ENCODE measurements at places on chromosomes 6 and 20.

DNA sequence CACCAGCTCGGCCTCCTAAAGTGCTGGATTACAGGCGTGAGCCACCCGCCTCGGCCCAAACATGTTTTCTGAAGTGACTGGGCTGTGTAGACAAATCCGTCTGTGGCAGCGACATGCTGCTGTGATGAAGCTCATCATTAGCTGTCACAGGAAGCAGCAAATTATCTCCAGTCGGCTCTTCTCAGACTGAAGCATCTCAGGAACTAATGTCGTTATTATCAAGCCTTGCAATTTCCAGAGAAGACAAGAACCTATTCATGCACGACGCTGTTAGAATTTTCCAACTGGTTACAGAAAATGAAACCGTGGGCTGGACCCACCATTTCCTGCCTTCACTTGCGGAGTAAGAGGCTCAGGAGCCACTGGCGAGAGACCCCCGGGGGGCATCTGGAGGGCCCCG is 17.1 kb upstream of the NTSR1 start:
- DNase-seq: no peak

DNA sequence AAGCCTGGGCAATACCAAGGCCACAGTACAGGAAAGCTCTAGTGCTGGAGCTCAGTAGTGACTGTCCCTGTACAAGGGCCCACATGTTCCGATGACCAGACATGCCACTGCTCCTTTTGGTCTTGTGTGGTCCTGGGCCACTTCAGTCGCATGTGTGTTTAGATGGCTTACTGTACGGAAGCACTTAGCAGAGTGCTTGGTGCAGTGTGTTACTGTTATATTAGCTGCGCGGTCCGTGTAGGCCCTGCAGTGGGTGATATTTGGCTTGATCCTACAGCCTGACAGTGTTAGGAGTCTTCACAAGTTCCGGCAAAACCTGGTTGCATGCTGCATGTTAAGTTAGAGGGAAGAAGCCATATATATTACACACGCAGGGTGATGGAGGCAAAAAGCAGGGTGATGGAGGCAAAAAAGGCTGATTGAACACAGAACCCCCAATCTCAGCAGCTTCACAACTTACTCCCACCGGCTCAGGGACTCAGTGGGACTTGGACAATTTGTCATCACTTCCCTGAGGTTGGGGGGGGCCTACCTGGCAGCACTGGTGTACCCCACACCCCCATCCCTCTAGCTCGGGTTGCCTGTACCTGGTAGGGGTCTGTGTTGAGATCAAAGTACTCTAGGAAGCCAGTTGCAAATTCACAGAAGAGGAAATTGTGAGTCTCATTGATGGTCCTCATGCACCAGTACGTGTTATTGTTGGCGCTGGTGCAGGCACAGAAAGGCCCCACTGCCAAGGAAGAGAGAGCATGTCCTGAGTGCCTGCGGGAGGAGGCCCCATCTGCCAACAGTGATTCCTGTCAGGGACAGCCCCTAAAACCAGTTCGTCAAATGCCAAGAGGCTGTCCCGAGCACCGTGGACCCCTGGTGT is 122.6 kb downstream of the SULF2 start:
- DNase-seq: no peak

DNA sequence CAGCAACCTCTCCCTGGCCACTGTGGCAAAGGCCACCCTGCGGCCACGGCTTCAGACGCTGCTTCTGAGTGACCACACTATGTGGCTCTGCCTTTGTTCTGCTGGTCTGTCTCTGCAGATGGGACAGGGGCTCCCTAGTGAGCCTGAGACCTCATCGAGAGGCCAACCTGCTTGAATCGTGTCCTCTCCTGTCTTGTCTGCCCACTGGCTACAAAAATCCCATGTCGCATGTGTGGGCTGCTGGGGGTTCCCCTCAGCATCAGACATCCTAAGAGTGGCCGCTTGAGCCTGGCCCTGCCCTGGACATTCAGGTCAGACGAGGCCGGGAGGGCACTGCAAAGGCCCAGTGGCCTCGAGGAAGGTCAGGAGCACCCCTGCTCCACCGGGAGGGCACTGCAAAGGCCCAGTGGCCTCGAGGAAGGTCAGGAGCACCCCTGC is 222.9 kb downstream of the DLL1 start:
- DNase-seq: peak; percentile 54

GRCh38 chr20:8218861-8219260 is 86.8 kb downstream of the PLCB1 start:
- DNase-seq: no peak

GRCh38 chr6:115220551-115221159 is 840.0 kb downstream of the FRK start:
- DNase-seq: no peak

DNA sequence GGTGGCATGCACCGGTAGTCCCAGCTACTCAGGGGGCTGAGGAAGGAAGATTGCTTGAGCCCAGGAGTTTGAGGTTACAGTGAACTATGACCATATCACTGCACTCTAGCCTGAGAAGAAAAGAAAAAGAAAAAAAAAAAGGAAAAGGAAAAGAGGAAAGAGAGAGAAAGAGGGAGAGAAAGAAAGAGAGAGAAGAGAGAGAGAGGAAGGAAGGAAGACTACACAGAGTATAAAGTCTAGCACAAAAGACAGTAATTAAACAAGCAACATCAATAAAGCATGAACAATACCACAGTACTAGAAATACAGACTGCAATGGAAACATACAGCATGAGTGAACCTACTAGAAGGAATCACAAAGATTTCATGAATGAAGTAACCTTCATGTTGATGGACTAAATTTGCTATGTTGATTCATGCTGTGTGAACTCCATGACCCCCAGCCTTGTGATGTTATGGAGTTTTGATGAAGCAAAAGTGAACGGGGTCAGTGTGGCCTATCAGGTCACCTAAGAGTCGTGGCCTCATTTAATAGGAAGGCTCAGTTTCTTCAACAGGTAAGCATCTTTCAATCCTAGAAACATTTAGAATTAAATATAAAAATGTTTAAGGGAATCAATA is 57.6 kb downstream of the NUDT3 start:
- no peak for DNase-seq

DNA sequence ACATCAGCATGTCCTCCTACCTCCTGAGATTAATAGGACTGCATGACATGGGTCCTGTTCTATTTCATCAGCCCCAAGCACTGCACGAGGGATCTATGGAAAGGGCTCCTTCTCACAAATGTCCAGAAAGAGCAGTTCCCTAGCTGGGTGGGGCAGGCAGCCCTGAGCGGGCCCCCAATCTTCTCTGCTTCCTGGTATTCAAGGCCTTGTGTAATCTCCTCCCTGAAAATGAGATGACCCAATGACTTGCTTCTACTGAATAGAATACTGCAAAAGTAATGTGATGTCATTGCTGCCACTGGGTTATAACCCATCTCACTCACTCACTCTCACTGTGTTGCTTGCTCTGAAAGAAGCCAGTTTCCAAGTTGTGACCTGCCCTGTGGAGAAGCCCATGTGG is 126.4 kb downstream of the OPRM1 start:
- no peak for DNase-seq

DNA sequence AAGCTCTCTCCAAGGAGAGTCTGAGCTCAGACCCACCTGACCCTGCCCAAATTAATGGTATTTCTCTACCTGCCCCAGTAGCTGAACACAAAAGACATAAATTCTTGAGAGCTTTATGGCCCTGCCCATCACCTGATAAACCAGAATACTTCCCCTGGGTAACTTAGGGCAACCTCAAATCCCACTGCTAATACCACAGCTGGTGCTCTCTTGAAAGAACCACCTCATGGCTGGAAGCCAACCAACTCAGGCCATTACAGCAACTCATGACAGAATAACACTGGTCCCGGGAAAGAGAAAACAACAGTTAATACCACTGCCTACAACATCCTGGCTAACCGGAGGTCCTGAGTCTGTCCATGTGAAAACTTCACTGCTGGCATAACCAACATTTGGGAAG is 328.6 kb downstream of the NKAIN2 start:
- no peak for DNase-seq

DNA sequence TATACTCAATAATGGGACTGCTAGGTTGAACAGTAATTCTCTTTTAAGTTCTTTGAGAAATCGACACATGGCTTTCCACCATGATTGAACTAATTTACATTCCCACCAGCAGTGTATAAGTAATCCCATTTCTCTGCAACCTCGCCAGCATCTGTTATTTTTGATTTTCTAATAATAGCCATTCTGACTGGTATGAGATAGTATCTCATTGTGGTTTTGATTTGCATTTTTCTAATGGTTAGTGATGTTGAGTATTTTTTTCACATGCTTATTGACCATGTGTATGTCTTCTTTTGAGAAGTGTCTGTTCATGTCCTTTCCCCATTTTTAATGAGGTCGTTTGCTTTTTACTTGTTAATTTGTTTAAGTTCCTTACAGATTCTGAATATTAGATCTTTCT is 66.5 kb downstream of the STK4 start:
- DNase-seq: no peak

DNA sequence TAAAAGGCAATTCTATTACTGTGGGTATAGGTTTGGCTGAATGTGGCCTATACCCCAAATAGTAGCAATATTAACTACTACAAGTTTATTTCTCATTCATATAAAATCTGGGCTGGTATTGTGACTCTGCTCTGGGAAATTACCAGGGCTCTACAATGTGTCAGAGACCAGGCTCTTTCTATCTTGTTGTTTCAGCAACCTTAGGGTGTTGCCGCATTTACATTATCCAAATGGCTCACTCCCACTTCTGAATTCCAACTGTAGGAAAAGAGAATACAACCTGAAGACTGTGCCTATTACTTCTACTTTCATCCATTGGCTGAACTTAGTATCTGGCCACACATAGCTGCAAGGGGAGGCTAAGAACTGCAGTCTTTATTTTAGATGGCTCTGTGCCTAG is 106.7 kb upstream of the CENPW start:
- no peak for DNase-seq

DNA sequence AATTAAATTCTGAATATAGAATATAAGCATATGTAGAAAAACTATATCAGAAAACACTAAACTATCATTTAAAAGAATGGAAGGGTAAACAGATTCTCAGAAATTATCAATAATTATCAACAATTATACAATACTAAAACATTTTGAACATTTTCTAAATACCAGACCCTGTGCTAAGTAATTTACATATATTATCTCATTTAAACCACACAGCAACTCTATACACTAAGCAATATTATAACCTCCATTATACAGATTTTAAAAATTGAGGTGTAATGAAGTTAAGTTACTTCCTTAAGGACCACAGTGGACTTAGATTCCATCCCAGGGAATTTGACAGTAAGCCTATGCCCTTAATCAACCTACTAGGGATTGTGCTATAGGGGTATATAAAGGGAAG is 33.3 kb downstream of the DTNBP1 start:
- DNase-seq: no peak

GRCh38 chr20:2237059-2237458 is 58.7 kb upstream of the TGM3 start:
- peak; percentile 91 for DNase-seq

DNA sequence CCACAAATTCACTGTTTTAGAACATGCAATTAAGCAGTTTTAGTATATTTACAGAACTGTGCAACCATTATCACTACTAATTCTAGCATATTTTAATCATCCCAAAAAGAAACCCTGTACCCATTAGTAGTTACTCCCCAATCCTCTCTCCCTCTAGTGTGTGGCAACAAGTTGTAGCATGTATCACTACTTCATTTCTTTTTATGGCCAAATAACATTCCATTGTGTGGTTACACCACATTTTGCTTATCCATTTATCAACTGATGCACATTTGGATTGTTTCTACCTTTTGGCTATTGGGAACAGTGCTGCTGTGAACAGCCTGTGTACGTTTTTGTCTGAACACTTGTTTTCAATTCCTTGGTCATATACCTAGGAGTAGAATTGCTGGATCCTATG is 31.5 kb upstream of the FKBP1A start:
- no peak for DNase-seq

DNA sequence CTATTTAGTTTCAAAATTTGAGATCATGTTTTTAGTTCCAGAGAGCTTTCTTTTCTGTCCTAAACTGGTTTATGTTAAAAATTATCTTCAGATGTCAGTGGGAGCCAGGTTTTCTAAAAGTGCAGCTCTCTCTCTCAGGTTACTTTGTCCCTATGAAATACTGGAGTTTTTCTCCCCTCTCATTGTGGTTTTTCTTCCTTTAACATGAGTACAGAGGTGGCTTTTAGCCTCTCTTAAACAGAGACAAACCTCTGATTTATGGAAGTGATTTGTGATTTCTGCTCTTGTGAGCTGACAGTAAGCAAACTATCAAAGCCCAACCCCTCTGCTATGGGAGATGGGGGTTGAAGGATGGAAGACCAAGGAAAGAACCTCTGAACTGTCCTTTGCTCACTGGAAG is 85.7 kb downstream of the LIN28B start:
- no peak for DNase-seq

- no peak for DNase-seq
These were observed 78.6 kb upstream of the AKAP12 start for GRCh38 chr6:151160929-151161757.

- peak; percentile 59 for DNase-seq
These were observed 29.7 kb downstream of the FOXC1 start for GRCh38 chr6:1639430-1639829.

DNA sequence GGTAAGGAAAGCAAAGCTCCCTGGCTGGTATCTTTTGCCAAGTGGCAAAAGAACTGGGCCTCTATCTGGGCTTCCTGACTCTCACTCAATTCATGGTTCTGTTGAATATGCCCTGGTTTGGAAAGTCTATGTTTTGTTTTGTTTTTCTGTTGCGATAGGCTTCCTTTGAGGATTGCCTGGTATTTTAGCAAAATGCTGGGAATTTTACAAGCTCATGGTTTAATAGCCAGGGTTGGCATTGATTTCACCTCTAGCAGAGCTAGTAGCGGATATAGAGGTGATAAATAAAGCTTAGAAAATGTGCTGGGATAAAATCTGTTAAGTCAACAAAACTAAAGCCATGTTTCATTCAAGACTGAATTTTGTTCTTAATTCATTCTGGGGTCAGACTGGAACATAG is 109.9 kb downstream of the RNF144B start:
- DNase-seq: no peak

GRCh38 chr6:45454008-45454911 is 76.5 kb upstream of the SUPT3H start:
- DNase-seq: no peak

Measured in posterior vena cava (tissue), 2 donors.